Activated CD4-positive, alpha-beta T cell treated with anti-CD3 and anti-CD28 coated beads for 36 hours (primary cell): ENCODE measurements at places on chromosomes 11 and 22. TPM values are rescaled to one million over a fixed set of nuclear protein-coding genes. Genes with fewer than 3 reads are reported as not detected.

GRCh38 chr11:25435197-25435596, 896.7 kb upstream of the ANO3 start:
- H3K27ac ChIP-seq, result no peak overlapping the region
- no peaks in the 10 kb centered on the region for H3K4me1 ChIP-seq
- H3K27me3 ChIP-seq, result no peaks in the 10 kb centered on the region
- no peak for DNase-seq
- no peaks in the 10 kb centered on the region for H3K36me3 ChIP-seq

The PRPF19 gene
- 148 TPM for total RNA-seq

DNA sequence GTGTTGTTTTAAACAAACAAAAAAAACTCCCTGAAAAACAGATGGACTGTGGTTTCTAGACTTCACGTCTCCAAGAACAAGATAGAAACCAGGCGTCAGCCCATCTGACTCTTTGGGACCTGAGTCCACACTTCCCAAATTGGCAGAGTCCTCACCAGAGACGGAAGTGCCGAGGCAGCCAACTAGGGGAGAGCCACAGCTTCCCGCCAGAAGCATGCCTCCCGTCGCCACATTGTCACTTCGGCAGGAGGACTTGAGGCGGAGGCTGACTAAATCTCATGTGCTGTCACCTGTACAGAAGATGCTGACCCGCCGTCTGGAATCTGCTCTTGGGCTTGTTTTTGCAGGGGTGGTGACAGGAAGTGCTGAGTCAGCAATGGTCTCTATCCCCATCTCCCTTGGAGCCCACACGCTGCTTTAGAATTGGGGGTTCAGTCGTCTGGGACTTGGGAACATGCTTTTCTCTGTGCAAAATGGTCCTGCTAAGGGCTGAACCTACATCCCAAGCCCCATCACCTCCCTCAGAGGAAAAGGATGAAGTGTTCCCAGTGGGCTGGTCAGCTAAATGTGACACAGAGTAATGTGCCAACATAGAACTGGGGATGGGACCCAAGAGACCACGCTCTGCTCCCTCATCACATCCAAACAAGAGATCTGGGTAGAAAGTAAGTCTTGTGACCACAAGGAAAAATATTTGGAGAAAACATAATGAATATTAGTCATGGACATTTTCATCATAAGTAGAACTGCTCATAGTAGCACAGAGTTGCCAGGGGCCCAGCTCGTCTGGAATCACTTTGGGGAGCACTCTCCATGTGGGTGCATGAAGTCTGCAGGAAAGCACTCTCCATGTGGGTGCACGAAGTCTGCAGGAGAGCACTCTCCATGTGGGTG, 152.9 kb downstream of the SNX19 start:
- H3K27me3 ChIP-seq, result peaks cover 5% of the 10 kb centered on the region
- no peaks in the 10 kb centered on the region for H3K4me1 ChIP-seq
- no peaks in the 10 kb centered on the region for H3K36me3 ChIP-seq
- H3K4me3 ChIP-seq, result no peak overlapping the region
- DNase-seq, result no peak
- H3K27ac ChIP-seq, result no peak overlapping the region

The IRAG1 gene
- not detected for total RNA-seq

DNA sequence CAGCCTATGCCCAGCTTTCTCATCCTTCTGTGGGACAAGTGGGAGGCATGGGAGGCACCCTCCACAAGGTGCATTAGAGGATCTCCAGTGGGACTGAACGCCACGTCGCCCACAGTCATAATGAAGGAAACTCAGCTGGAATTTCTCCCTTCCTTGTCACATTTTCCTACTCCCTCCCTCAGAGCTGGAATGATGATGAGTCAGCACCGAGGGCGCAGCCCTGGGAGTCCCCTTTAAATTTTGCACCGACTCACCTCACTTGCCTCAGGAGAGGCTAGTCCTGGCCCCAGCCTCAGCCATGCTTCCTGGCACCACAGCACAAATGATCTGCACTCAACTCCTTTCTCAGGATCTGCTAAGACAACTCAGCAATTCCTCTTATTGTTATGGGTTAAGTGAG, 34.3 kb downstream of the DBX1 start:
- H3K4me3 ChIP-seq, result no peak overlapping the region
- DNase-seq, result no peak
- H3K4me1 ChIP-seq, result no peaks in the 10 kb centered on the region
- no peaks in the 10 kb centered on the region for H3K36me3 ChIP-seq
